ENCODE measurements at places on chromosomes 2 and 18. TPM values are rescaled to one million over a fixed set of nuclear protein-coding genes. Genes with fewer than 3 reads are reported as not detected.

ALLC gene
- total RNA-seq: not detected

MYO7B gene
- 0.13 TPM for total RNA-seq

CD28 gene
- 0.52 TPM for total RNA-seq

IHH gene
- not detected for total RNA-seq

DNA sequence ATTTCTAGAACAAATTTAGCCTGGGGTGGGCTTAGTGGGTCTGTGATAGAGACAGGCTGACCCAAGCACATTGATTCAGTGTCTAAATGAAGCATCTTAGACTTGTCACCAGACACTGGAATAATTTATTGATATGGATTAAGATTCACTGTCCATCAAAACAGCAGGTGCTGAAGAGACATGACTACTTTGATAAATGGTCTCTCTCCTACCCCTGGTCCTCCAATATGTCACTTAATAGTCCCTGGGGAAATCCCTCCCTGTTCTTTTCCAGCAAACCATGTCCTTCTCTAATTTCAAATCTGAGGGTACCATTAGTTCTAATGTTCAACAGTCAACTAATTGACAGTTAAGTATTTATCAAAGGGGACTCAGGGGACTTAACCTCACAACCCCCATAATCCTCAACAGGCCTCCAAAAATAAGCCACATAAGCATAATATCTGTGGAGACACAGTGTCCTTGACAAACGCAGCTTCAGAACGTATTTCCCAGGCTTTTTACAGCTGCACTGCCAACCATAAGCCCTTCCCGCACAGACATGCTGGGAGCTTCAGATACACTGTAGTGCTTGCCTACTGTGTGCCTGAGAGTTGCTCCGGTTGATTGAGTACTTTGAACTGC is 391.0 kb downstream of the THSD7B start:
- no peak for DNase-seq

DNA sequence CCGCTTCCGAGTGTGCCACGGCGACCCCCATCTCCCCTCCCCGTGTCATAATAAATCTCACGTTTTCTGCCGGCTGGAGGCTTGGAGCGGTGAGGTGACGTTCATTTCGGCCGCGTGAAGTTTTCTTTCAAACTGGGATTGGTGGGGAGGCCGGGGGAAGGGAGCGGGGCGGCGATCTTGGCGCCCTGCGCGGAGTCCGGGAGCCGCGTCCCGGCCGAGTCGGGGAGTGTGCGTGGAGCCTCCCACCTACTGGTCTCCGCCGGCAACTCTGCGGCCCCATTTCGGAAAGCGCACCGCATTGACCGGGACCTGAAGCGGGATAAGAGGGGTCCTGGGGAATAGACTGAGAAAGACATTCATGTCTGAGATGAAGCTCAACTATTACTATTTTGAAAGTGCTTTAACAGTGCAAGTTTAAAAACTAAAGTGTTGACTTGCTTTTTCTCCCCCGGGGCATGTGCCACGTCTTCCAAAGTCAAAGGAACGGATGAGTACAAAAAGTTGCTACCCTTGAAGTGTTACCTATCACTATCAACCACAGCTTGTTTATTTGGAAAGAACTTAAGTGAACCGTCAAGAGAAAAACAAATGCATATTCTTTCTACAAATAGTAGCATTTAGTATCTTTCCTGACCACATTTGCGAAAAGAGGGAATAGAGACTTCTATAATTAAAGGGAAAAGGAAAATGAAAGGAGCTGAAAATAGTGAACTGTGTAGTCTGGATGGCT is 818 bp upstream of the IKZF2 start:
- peak; percentile 68 for DNase-seq

DNA sequence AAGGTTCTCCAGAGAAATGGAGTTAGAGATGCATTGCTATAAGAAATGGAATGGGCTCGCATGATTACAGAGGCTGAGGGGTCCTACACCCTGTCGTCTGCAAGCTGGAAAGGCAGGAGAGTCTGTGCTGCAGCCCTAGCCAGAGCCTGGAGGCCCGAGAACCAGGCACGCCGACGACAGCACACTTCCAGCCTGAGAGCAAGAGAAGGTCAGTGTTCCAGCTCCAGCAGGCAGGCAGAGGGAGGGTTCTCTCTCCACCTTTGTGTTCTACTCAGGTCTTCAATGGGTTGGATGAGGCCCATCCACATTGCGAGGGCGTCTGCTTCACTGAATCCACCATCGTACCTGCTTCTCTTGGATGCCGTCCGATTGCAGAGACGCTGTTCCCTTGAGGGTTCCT is 177.6 kb upstream of the HDAC4 start:
- DNase-seq: no peak

GRCh38 chr18:59697236-59697932 is at the start of gene CCBE1:
TSS of gene CCBE1 (minus strand) at chr18:59697423.
- peak; percentile 81 for DNase-seq

DNA sequence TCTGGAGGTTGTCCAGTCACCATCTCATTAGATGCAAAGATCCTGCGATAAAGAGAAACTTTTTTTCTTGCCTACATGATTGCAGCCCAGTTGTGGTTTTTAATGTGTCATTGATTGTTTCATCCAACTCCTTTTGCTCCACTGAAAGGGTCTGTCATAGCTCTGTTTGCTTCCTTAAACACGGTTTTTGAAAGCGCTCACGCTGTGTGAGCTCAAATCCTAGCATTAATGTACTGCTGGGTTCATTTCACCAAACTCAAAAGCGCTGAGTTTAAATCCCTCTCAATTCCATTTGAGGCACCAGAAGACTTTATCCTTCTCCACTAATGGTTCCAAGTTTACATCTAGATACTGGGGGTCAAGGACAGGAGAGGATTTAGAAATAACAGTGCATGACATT is 53.6 kb downstream of the CDK15 start:
- no peak for DNase-seq

GRCh38 chr2:4844881-4845280 is 847.3 kb upstream of the SOX11 start:
- no peak for DNase-seq

DNA sequence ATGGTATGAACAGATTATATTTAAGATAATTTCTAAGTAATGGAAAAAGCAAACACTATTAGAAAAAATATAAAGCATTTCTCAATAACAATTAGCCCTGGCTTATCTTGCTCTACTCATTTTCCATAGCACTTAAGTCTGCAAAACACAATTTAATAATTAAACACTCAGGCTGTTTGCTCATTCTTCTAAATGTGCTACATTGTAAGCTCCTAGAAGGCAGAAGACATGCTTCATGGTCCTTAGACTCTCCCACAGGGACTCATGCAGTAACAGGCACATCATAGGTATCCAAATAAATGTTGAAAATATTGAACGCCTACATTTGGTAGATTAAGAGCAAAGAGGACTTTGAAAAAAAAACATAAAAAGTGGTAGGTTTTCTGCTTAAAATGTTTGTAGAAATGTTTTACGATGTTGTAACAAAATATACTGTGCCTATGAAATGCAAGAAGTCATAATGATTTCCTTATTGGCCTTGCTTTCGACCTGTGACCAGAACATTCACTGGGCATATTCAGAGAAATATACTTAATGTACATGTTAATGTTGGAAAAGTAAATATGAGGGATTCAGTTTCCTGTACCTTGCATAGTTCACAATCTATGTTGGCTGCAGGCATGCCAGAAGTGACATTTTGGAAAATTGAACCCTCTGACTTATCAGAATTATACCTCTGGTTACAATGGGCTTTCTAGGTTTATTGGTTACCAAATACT is 27.2 kb downstream of the G6PC2 start:
- DNase-seq: no peak

DNA sequence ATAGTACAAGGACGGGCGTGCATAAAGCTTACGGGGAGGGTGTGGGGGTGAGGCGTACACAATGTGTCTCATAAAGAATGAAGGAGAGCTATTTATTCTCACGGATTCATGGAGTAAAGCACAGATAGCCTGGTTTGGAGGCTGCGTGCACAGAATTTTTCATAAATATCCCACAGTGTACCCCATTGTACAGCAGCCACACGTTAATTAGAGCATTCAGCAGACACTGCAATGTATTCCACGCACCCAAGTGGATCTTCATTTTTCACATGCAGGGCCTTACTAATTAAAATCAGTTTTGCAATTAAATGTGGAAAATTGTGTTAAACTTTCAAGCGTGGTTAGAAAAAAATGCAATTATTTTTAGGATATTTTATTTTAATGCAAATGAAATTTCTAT is 227.7 kb upstream of the PXDN start:
- DNase-seq: no peak

Measured in LHCN-M2 (cell line).